Kasumi-1 (cell line): ENCODE measurements at places on chromosomes 4 and X.

GRCh38 chrX:149259241-149259640 is 245.9 kb downstream of the IDS start:
- no peak for DNase-seq

DNA sequence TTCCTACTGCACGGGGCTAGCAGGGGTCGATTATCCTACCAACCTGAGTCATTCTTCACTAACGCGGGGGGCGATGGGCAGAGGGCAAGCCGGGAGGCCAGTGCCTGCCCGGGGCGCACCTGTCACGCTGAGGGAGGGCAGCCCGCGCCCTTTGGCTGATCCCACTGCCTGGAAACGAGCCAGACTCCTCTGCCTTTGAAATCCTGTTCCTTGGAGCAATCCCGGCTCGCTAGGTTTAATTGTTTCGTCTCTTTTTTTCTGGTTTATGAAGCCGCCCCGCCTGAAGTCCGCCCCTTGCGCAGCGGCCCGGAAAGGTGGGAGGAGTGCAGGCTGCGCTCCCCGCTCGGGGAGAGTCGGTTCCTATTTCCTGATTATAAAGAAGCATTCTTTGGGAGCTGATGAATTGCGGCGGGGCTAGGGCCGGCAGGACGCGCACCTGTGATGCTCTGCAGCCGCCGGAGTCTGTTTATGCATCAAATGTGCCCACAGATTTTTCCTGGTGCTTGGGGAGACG is 484.2 kb downstream of the BCOR start:
- DNase-seq: no peak

DNA sequence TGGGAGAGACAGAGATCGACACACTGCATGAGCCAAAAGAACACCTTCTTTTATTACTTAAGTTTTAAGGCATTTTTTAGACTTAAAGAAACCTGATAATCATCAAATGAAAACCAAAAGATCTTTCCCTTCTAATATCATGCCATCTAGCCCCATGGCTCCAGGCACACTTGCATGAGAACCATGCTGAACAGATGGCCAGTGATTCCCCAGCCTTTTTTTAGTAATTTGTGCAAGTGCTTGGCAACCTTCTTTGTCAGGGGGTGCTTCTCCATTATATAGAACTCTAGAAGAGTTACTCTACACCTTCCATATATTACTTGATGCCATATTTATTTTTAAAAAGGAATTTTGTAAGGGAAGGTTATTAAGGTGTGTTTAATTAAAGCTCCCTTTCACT is 182.2 kb upstream of the TEX13C start:
- DNase-seq: no peak

- no peak for DNase-seq
Observed at GRCh38 chrX:139875841-139876240, 57.0 kb downstream of the ATP11C start.

- no peak for DNase-seq
Observed at GRCh38 chrX:3598709-3599108, 114.7 kb downstream of the PRKX start.

- no peak for DNase-seq
Observed at GRCh38 chr4:152094970-152095700, 334.3 kb upstream of the GATB start.

DNA sequence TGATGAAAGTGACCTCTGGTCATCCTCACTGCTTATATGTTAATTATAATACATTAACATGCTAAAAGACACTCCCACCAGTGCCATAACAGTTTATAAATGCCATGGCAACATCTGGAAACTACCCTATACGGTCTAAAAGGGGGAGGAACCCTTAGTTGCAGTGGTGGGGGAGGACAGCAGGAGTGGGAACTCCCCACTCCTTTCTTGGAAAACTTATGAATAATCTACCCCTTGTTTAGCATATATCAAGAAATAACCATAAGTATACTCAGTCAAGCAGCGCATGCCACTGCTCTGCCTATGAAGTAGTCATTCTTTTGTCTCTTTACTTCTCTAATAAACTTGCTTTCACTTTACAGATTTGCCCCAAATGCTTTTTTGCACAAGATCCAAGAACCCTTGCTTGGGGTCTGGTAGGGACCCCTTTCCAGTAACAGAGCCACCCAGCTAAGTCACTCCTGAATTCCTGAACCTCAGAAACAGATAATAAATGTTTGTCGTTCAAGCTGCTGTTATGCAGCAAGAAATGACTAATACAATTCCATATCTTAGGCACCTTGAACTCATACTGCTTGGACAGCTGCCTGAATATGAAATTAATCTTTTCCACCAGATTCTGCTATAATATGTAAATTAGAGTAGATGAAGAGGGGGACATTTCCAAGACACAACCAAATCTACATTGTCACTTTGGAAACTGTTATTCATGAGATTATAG is 14.4 kb upstream of the REPS2 start:
- no peak for DNase-seq

DNA sequence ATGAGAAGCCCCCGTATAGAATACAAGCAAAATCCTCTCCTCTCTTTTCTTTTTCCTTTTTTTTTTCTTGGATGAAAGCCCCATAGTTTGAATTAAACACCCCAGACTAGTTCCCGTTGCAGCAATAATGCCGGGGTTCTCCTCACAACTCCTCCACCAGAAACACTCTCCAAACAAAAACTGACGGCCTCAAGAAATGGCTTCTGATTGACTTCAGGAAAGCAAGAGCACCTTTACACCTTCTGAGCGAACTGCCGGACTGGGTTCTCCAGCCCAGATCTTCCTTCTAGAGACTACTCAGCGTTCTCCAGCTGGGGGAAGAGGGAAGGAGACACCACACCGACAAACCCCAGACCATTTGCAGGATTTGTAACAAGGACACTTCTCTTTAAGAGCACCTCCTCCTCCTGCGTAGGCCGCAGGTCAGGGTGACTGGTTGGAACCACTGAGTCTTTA is 4.0 kb downstream of the HAND2 start:
- no peak for DNase-seq

DNA sequence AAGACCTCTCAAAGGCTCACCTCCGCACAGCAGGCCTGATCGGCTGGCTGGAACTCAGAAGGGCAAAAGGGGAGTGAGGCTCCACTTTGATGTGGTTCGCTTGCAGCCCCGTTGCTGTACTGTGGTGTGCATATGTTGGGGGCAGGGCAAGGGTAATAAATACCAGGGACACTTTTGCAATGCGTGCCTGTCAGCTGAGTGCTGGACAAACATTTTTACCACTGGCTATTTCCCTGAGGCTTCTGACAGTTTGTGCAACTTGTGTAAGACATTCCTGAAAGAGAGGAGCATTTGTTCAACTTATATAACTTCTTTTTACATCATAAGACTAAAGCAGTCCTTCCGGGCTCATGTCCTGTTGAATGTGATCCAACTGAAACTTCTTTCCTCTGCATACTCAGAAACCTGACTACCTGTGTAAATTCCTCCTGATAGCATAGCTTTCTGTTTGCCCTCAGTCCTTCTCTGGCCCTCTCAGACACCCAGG is 82.3 kb downstream of the SPRY1 start:
- DNase-seq: no peak

- DNase-seq: peak; percentile 67
Observed at GRCh38 chrX:4253092-4253491, 539.6 kb upstream of the PRKX start.

DNA sequence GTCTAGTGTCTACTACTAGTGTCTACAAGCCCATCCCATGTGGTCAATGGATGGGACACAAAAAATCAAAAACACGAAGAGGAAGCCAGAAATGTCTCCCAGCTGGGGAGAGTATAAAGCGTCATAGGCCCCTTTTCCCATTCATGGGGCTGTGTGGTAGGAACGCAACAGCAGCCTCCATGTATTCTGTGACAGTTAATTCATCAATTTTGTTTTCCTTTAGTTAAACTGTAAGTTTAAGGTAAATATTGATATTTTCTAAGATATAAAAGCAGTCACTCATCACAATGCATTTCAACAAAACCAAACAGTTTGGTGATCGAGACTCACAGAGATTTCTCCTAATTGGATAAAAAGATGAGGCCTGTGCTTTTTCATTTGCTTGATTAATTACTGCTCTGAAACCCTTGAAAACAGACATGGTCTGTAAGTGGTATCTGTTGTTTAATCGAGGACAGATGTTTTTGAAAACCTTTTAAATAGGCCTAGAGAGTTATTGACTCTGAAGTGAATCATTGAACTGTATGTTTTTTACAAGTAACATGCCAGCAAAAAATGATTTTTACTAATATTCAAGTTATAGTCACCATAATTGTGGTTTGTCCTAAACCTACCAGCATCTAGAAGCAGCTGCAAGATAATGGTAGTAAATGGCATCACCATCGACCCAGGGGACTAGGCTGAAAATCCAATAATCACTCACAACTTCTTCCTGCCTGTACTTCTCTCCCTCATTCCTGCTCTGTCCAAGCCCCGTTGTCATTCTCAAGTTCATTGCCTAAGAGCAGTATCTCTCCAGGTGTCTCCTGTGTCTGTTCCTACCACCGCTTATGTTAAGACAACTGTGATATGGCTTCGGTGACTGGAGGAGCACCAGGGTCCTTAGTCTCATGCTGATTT is 87.7 kb upstream of the SHISA3 start:
- DNase-seq: no peak

GRCh38 chr4:23161787-23162186 is 469.1 kb downstream of the GBA3 start:
- DNase-seq: no peak

DNA sequence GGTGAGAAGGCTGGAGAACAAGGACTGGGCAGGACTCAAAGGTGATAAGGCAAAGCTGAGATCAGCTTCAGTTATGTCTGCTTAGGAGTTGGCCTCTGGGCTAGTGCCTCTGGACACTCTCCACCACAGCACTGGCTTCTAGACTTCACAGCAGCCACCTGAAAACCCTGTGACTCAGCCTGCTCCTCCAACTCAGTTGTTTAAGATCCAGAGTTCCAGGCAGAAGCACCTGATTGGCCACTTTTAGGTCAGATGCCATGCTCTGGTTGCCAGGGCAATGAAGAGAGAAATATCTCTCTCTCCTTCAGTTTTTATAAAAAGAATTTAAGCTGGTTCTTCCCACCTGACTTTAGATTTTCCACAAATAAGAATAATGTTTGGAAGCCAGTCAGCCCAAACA is 47.9 kb upstream of the BLTP1 start:
- DNase-seq: no peak

DNA sequence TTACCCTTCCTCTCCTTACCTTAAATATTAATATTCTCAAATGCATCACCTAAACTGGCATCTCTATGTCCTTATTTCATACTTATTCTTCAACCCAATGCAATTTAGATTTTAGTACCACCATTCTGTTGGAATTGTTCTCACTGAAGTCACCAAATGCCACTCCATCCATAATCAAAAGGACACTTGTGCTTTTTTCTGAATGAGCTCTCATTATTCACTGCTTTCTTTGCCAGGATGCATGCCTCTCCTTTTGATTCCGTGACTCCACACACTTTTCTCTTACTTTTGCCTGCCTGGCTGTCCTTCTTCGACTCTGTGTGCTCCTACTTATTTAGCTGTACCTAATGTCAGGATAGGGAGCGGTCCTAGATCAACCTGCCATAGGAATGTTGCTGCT is 633.1 kb upstream of the BOD1L1 start:
- DNase-seq: no peak

DNA sequence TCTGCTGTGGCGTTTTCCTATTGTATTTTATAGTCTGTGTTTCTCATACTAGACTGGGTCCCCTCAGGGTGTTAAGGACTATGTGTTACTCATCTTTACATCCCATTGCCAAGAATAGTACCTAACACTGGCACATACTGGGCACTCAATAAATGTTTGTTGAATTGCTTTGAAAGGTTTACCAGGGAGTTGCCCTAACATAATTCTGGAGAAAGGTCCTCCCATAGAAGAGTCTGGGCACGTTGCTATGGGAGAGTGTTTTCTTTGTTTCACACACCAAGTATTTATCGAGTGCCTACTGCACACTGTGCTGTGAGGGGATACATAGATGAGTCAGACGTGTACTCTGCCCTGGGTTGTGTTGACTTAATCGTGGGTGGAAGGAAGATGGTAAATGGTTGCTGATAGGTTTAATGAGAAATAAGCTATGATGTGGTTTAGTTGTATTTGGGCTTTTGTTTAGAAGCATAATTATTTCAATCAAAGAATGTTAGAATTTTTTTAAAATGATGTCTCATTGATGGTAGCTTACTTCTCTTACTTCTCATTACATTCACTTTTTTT is 42.9 kb downstream of the AFF1 start:
- no peak for DNase-seq

DNA sequence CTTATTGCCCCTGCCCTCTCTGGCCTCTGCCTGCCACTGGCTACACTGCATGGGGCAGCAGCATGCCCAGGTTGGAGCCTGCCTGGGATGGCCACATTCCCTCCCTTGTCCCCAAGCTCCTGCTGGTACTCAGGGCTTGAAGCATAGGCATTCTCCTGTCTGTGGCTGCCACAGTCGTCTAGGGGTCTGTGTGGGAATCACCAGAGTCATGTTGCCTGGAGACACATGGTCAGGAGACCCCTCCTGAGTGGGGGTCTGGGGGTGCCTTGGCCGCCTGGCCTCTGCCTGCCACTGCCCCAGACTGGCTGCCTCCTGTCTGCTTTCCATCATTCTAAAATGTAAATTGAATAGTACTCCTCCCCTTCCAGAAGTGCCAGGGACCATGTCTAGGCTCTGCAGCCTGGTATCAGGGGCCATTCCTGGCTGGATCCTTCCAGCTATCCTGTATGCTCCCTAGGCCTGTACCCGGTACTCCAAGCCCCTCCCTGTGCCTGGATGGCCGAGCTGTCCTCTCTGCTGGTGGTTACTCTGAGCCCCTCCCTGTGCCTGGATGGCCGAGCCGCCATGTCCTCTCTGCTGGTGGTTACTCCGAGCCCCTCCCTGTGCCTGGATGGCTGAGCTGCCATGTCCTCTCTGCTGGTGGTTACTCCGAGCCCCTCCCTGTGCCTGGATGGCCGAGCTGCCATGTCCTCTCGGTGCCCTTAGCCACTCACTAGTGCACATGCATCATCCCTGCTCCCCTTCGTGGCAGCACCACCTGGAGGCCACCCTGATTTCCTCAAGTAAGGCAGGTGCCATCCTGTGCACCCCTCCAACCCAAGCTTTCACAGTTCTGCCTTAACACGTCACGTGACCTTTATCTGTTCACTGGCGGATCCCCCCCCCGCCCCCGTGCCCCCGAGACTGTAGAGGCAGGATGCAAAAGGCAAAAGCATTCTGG is 5.5 kb upstream of the NKX1-1 start:
- no peak for DNase-seq

DNA sequence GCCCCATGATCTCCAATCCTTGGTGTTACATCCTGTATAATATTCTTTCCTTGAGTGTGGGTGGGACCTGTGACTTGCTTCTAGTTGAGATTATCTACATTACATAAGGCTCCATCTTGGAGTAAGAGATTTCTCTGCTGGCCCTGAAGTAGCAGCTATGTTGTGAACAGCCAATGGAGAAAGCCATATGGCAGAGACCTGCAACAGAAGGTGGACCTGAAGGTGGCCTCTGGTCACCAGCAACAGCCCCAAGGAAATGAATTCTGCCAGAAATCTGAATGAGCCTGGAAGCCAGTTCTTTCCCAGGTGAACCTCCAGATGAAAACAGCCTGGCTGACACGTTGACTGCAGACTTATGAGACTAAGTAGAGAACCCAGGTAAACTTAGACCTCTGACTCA is 2.3 kb upstream of the INTS6L start:
- DNase-seq: no peak

GRCh38 chrX:13597874-13598273 is 28.5 kb downstream of the EGFL6 start:
- DNase-seq: no peak
